A549 treated with ZK216348 at 1 μM for 4 hours (cell line): ENCODE measurements at places on chromosomes 5 and 9. TPM values are rescaled to one million over a fixed set of nuclear protein-coding genes. Genes with fewer than 3 reads are reported as not detected.

AK3 gene
- total RNA-seq = 40.1 to 61.0 TPM (median 53.0 TPM) in 5 replicates

EPB41L4A gene
- total RNA-seq = 1.7 to 2.8 TPM (median 2.4 TPM) in 5 replicates

FBXO4 gene
- total RNA-seq = 5.2 to 7.6 TPM (median 7.3 TPM) in 5 replicates

CCL28 gene
- total RNA-seq = 0.06 to 0.22 TPM (median 0.14 TPM) in 4 of 5 replicates, not detected in the other

THBS4 gene
- 0.14 to 0.19 TPM in 2 of 5 replicates, not detected in the others for total RNA-seq

AMBP gene
- 6.1 to 9.0 TPM (median 6.5 TPM) in 5 replicates for total RNA-seq

ZNF879 gene
- total RNA-seq = 0.30 to 0.65 TPM (median 0.63 TPM) in 5 replicates

FSTL4 gene
- total RNA-seq = 2.0 to 6.3 TPM (median 3.6 TPM) in 5 replicates

C9orf40 gene
- total RNA-seq = 8.4 to 13.1 TPM (median 12.1 TPM) in 5 replicates

CD74 gene
- not detected in 5 replicates for total RNA-seq

C9orf72 gene
- 4.1 to 6.2 TPM (median 4.2 TPM) in 5 replicates for total RNA-seq

NNT gene
- 8.3 to 14.5 TPM (median 11.2 TPM) in 5 replicates for total RNA-seq

SPATA9 gene
- not detected in 5 replicates for total RNA-seq

HAVCR2 gene
- 0.20 to 0.70 TPM (median 0.41 TPM) in 5 replicates for total RNA-seq

PDE6A gene
- total RNA-seq = 0.19 to 0.38 TPM (median 0.25 TPM) in 5 replicates

ZDHHC11B gene
- total RNA-seq = 1.1 to 1.8 TPM (median 1.5 TPM) in 5 replicates

TMEM232 gene
- 0.68 TPM in 1 of 5 replicates, not detected in the others for total RNA-seq

TNFAIP8 gene
- total RNA-seq = 13.0 to 30.1 TPM (median 17.8 TPM) in 5 replicates

NUTM2F gene
- total RNA-seq = not detected in 5 replicates

DRD1 gene
- total RNA-seq = 0.09 to 0.59 TPM (median 0.24 TPM) in 5 replicates

AP3B1 gene
- total RNA-seq = 23.2 to 34.8 TPM (median 31.4 TPM) in 5 replicates

LCN1 gene
- total RNA-seq = 0.53 TPM in 1 of 5 replicates, not detected in the others

RASGEF1C gene
- 0.50 TPM in 1 of 5 replicates, not detected in the others for total RNA-seq

BTNL8 gene
- not detected in 5 replicates for total RNA-seq

PHYHD1 gene
- not detected in 5 replicates for total RNA-seq

CSNK1A1 gene
- total RNA-seq = 106 to 145 TPM (median 131 TPM) in 5 replicates

EDIL3 gene
- total RNA-seq = 0.06 to 0.31 TPM (median 0.19 TPM) in 5 replicates

WWC1 gene
- 72.5 to 100 TPM (median 88.8 TPM) in 5 replicates for total RNA-seq

SLC25A2 gene
- total RNA-seq = not detected in 5 replicates

NR5A1 gene
- 0.09 TPM in 1 of 5 replicates, not detected in the others for total RNA-seq

FAM170A gene
- not detected in 5 replicates for total RNA-seq

HAVCR1 gene
- 27.8 to 40.3 TPM (median 32.1 TPM) in 5 replicates for total RNA-seq

FLT4 gene
- 2.0 to 4.8 TPM (median 3.7 TPM) in 5 replicates for total RNA-seq

LMX1B gene
- total RNA-seq = 0.67 to 2.4 TPM (median 1.8 TPM) in 5 replicates

SPATA31D4 gene
- total RNA-seq = not detected in 5 replicates

SHISAL2B gene
- total RNA-seq = 0.20 TPM in 1 of 5 replicates, not detected in the others

NDUFS4 gene
- 102 to 163 TPM (median 109 TPM) in 5 replicates for total RNA-seq

TSLP gene
- not detected in 5 replicates for total RNA-seq

SARDH gene
- total RNA-seq = 0.11 to 0.16 TPM (median 0.15 TPM) in 3 of 5 replicates, not detected in the others

FOXD4L3 gene
- total RNA-seq = 0.25 TPM in 1 of 5 replicates, not detected in the others

FOXD4L4 gene
- 0.08 to 0.13 TPM (median 0.13 TPM) in 3 of 5 replicates, not detected in the others for total RNA-seq

TPRN gene
- total RNA-seq = 5.5 to 10.4 TPM (median 10.2 TPM) in 5 replicates

PCDHAC1 gene
- total RNA-seq = 1.8 to 2.7 TPM (median 2.0 TPM) in 5 replicates

ARL14EPL gene
- total RNA-seq = 0.18 to 0.33 TPM (median 0.18 TPM) in 3 of 5 replicates, not detected in the others

DOK3 gene
- total RNA-seq = 1.6 to 5.5 TPM (median 4.2 TPM) in 5 replicates

IFNA13 gene
- not detected in 5 replicates for total RNA-seq

HNRNPA0 gene
- 40.0 to 56.4 TPM (median 52.1 TPM) in 5 replicates for total RNA-seq

ADAMTS16 gene
- total RNA-seq = 1.3 to 2.3 TPM (median 1.4 TPM) in 5 replicates

TXNDC8 gene
- total RNA-seq = not detected in 5 replicates

TAS2R1 gene
- total RNA-seq = not detected in 5 replicates
